ENCODE measurements at places on chromosomes 5 and 9.

- no peak for DNase-seq
Measured at GRCh38 chr5:61416010-61416409, 84.0 kb downstream of the ZSWIM6 start.

DNA sequence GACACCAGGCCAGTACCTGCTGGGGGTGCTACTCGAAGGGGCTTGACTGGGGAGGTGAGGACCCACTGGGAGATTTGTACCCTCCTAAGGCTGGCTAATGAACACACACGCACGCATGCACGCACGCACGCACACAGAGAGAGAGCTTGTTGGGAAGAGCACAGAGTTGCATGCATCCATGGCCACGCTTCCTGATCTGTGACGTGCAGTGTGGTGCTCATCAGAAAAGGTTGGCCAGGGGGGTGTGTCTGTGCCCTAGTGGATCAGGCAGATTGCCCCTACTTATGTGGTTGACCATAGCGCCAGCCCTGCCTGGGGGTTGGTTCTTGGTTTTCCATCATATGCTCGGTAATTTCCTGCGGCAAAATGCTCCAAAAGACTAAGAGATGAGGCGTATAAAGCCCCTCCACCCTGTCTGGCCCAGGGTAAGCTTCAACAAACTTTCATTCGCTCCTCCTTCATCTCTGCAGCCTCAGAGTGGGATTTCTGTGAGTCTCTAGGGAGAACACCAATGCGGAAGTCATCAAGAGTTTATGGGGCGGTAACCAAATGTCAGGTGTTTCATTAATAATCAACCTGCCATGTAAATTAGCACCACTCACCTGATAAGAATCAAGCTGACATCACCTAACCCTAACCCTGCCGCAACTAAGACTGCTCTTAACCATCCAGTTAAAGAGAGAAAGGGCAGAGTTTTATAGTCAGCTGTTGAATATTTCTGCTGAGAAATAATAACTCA, 8.0 kb upstream of the GFI1B start:
- DNase-seq, result no peak

GRCh38 chr5:65912311-65912710, 14.1 kb upstream of the ERBIN start:
- DNase-seq, result no peak

- no peak for DNase-seq
Measured at GRCh38 chr5:87746341-87746740, 333.6 kb upstream of the CCNH start.

DNA sequence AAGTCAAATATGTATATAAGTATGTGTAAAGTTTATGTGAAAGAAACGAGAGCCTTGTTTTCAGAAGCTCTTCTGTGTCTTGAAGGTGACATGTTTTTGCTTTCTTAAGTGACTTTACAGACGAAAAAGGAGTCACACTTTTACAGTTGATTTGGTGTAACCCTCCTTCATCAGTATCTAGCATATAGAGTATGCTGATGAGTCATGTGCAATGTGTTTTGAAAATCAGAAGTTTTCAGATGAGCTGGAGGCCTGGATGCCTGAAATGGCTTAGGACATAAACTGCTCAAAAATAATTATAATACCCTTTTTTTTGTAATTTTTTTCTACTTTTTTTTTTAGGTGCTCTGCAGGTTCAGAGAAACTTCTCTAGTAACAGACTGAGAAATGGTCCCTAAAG, 209.5 kb downstream of the CD180 start:
- no peak for DNase-seq

Measured in T-helper 22 cell (primary cell).